ENCODE measurements at places on chromosomes 16 and 17.

GRCh38 chr17:76033139-76033538 lies 6.0 kb upstream of the EVPL start:
- no peak for DNase-seq

DNA sequence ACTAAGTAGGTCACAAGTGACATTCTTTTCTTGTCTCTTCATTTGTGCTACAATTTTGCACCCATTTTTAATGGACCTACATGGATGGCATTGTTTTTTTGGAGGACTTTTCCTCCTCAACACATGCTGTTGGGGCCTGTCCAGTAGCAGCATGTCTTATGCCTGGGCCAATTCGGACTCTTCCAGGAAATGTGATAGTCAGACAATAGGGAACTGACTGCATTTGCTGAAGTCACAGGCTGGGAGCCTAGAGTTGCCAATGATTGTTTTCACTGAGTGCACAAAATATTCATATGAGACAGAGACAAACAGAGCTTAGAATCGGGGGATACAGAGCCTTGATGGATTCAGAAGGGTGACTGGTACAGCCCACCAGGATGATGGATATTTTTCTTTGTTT lies 867.3 kb upstream of the GOT2 start:
- DNase-seq: no peak

- no peak for DNase-seq
Observed at GRCh38 chr16:20322696-20323095, 4.6 kb downstream of the GP2 start.

DNA sequence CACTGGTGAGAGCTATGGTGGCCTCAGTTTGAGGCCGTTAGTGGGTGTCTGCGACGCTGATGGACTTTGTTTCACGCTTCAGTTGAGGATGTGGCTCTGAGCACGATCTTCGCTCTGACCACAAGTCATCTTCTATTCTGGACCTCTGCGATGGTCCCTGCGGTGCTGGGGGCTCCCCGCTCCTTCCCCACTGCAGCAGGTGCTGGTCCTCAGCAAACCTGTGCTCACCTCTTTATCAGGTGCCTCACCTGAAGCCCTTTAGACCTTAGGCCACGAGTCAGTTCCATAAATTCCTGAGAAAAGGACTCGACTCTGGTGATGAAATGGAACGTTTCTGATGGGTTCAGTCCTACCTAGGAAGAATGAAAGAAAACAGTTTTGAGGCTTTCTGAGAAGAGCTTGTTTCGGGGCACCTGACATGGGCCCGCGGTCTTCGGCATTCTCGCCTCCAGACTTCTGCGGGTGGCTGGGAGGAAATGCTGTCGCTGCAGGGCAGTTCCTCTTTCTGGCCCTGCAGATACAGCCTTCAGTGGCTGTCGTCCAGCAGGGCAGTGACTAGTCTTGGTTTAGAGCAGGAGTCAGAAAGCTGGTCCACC lies 4.7 kb downstream of the KCTD5 start:
- no peak for DNase-seq

GRCh38 chr17:73791631-73792030 lies 147.4 kb upstream of the SDK2 start:
- peak; percentile 49 for DNase-seq

DNA sequence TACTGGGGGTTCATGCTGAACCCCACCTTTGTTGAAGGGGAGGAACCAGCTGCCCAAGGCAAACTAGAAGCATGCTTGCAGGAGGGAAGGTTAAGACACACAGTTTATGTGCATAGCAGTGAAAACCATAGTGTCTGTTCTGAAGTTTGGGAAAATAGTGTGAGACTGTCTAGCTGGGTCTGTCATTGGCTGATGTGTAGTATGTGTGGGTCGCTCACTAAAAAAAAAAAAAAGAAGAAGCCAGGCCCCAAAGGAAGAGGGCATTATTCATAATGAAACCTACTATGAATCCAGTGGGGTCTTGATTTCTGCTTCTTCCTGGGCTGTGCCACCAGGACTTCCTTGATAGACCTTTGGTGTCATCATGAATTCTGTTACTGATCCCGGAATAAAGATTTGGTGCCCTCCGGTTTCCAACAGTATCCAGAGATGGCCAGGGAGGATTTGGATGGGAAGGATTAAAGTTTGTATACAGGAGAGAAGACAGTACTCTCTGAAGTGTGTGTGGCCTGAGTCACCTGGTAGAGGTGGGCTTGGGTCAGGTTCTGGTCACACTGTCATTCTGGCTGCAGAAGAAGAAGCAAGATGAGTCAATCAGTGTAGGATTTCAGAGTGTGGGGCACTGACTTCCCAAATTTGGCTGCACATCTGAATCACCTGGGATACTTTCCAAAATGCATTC lies 220.3 kb downstream of the PRKCA start:
- DNase-seq: peak; percentile 8

GRCh38 chr16:85888405-85889331 lies 10.3 kb upstream of the IRF8 start:
- no peak for DNase-seq

DNA sequence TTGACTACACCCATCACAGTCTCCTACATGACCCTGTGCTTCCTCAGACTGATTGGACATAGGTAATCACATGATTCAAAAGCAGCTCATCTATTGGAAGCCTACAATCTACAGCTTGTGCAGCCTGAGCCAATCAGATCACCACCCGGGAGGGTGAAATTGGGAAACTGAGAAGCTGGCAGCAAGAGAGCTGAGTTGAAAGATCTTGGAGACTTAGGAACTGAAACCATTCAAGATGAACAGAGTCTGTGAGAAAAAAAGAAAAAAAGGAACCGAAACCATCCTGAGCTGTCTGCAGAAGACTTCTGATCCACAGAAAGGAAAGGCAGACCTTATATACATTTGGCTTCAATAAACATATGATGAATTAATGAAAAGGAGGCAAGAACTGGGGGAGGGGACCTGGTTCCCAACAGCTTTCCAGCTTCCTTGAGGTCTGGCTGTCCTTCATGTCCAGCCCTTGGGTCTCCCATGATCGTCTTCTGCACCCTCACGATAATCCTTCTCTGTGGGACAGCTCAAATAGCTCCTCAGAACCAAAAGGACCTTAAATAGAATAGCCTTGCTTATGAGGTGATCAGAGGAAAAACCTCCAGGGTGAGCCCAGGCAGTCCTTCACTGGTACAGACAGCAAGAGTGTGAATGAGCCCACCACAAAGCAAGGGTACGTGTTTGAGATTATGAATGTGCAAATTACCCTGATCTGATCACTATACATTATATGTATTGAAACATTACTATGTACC lies 32.6 kb downstream of the PLXDC1 start:
- DNase-seq: no peak

DNA sequence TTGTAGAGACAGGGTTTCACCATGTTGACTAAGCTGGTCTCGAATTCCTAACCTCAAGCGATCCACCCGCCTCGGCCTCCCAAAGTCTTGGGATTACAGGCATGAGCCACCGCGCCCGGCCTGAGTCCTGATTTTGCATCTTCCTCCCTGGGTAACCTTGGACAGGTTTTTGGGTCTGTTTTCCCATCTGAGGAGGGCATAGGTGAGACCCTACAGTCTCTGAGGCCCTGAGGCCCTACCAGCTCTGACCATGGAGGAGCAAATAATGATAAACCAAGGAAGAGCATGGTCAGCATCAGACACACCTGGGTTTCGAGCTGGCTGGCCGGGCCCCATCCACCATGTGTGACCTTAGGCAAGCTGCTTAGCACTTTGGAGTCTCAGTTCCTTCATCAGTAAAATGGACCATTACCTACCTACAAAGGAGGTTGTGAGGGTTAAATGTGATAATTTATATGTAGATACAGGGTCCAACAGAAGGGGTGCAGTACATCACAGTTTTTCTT lies 1.2 kb upstream of the NCBP3 start:
- DNase-seq: no peak

GRCh38 chr17:79608624-79608959 lies 2.3 kb downstream of the RBFOX3 start:
- no peak for DNase-seq

- DNase-seq: no peak
Observed at GRCh38 chr16:64754279-64754678, 367.6 kb downstream of the CDH11 start.

DNA sequence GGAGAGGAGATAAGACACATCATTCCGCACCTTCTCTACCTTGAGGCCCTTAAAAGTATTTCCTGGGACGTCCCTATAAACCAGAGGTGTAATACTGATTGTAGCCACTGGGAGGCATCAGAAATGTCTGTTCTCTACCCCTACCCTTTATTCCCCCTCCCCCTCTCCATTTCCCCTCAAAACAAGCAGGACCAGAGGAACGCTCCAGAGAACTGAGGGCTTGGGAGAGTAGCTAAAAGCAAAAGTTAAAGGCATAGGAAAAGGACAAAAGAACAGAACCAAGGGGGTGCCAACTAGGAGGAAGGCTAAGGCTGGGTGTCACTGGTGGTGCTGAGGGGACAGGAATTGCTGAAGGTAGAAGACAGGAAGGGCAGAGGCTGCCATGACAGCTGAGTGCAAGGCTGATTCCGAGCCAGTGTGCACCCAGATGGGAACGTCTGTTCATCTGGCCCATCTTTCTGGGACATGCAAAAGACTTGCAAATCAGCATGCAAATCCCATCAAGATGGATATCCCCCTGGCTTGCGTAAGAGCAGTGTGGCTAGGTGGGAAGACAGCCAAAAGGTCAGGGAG lies 6.7 kb downstream of the CAMTA2 start:
- DNase-seq: no peak

DNA sequence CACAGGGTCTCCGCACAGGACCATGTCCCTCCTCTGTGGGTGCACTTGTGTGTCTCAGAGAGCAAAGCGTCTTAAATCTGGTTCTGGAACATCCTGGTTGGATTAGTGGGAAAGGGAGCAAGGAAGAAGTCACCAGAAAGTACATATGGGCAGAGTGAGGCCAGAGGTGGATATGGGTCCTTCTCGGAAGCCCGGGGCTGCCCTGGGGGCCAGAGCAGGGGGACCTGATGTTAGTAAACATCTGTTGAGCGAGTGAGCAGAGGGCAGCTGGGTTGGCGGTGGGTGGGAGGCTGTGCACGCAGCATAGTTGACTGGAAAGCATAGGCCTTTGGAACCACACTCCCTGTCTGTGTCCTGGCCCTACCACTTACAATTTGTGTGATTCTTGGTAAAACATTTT lies 22.7 kb downstream of the UNC13D start:
- DNase-seq: no peak

- DNase-seq: no peak
Observed at GRCh38 chr16:30147843-30148510, 25.0 kb upstream of the MAPK3 start.

DNA sequence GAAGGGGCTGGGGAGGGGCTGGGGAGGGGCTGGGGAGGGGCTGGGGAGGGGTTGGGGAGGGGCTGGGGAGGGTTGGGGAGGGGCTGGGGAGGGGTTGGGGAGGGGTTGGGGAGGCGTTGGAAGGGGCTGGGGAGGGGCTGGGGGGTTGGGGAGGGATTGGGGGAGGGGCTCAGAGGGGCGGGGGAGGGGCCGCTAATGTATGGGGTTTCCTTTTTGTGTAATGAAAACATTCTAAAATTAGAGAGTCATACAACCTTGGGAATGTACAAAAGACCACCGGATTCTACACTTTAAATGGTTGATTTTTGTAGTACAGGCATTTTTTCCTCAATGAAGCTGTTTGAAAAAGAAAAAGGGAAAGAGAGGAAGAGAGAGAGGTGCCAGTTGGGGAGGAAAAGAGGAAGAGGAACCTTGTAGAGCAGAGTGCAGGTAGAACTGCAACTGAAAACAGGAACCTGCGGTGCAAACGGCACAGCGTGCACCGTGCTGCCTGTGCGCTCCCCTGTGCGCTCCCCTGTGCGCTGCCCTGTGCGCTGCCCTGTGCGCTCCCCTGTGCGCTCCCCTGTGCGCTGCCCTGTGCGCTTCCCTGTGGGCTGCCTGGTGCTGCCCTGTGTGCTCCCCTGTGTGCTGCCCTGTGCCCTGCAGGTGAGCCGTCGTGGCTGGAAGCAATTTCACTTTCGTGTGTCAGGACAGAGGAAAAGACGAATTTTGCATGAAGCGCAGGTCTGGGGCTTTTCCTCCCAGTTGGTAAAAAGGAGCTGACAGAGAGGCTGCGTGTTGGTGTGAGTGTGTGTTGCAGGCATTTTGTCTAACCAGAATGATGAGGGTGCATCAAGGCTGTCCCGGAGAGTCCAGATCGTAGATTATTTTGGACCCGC lies 40.8 kb downstream of the METRNL start:
- DNase-seq: no peak

- no peak for DNase-seq
Observed at GRCh38 chr16:27222249-27223225, 19.2 kb downstream of the KDM8 start.

Data from ecto neural progenitor cell (in vitro differentiated cells).